ENCODE measurements at places on chromosomes 6 and 20.

GRCh38 chr6:130162421-130162820, 60.3 kb downstream of the SAMD3 start:
- DNase-seq: no peak

DNA sequence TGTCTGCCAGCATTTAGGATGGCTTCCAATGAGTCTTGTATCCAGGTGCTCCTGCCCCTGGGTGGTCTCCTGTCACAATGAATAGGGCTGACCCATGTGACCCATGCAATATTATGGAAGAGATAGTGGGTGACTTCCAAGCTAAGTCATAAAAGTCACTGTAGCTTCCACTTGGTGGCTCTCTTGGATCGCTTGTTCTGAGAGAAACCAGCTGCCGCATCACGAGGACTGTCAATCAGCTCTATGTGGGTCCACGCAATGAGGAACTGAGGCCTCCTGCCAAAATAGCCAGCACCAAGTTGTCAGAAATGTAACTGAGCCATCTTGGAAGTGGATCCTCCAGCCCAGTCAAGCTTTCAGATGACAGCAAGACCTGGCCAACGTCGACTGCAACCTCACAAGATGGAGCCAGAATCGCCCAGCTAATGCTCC, 14.9 kb upstream of the MATN4 start:
- DNase-seq: no peak

- no peak for DNase-seq
These were observed 1.9 kb downstream of the EBF4 start for GRCh38 chr20:2694519-2694918.

DNA sequence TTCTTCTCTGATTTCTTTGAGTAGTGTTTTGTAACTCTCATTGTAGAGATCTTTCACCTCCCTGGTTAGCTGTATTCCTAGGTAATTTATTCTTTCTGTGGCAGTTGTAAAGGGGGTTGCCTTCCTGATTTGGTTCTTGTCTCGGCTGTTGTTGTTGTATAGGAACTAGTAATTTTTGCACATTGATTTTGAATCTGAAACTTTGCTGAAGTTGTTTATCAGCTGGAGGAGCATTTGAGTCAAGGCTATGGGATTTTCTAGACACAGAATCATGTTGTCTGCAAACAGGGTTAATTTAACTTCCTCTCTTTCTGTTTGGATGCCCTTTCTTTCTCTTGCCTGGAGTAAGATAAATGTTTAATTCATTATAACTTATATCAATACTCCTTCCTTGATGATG, 86.4 kb downstream of the OLIG3 start:
- no peak for DNase-seq

GRCh38 chr6:14292119-14292518, 174.5 kb downstream of the CD83 start:
- no peak for DNase-seq

- no peak for DNase-seq
These were observed 274.1 kb downstream of the HACE1 start for GRCh38 chr6:104585646-104586045.

GRCh38 chr20:31617432-31618104, 12.5 kb downstream of the ID1 start:
- no peak for DNase-seq

DNA sequence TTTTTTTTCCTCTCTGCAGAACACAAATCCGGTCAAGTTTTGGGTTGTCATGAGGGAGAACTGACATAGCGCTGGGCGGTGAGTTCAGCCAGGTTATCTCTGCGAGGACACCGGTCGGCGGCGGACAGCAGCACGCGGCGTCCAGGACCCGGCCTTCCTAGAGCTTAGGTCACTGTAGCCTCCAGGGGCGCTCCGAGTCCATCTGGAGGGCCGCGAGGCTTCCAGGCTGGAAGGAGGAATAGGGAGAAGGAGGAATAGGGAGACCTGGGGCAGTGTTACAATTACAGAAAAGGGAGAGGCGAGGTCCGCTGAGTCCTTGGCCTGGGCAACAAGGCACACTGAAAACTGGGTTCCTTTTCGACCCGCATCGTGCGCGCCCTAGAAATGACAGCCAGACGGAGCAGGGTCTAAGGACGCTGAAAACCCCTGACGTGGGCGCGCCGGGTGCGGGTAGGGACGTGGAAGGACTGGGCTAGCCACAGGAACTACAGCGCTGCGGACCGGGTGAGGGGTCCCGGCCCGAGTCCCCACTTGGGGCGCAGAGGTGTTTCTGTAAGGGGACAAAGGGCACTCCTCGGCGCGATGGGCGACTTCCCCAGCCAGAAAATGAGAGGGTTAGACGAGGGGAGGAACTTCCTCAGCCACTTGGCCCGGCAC, 536 bp upstream of the FNDC1 start:
- DNase-seq: no peak

- DNase-seq: no peak
These were observed 77.2 kb downstream of the OR2B2 start for GRCh38 chr6:27834879-27835549.

GRCh38 chr20:34871966-34872621, 562 bp downstream of the GGT7 start:
- no peak for DNase-seq

DNA sequence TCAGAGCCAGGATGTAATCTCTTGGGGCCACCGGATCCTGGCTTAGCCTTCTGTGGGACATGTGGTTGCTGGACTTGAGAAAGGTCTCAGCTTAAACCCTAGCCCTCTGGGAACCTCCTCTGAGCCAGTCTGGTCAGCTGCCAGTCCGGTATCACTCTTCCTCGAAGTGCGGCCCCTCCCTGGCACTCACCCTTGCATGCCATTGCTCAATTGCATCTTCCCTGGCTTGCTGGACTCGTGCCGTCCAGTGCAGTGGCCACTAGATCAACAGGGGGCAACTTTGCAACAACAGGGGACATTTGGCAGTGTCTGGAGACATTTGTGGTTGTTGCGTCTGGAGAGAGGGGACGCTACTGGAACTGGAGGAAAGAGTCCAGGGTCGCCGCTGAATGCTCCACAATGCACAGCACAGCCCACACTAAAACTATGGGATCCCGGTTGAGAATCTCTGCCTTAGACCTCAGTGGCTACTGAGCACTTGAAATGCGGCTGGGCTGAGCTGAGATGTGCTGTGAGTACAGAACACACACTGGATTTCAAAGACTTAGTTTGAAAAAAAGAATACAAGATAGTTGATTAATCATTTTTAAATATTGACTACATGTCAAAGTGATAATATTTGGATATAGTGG, 152.1 kb downstream of the TFAP2C start:
- DNase-seq: no peak

DNA sequence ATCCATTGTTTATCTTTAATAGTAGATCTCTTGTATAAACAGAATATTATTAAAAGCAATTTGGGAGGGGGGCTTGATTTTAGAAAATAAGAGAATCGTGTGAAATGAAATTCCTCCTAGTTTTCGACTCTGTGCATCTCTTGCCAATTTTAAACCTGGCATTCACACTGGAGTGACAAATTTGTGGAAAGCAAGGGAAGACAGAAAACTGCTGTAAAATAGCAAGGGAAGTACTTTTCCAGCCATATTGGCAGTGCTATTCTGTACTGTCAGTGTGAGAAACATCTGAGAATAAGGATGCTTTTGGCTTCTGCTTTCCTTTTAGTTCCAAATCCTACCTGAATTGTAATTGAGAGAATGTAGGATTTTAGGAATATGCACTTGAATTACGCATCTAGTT, 40.2 kb downstream of the TOP1 start:
- no peak for DNase-seq

DNA sequence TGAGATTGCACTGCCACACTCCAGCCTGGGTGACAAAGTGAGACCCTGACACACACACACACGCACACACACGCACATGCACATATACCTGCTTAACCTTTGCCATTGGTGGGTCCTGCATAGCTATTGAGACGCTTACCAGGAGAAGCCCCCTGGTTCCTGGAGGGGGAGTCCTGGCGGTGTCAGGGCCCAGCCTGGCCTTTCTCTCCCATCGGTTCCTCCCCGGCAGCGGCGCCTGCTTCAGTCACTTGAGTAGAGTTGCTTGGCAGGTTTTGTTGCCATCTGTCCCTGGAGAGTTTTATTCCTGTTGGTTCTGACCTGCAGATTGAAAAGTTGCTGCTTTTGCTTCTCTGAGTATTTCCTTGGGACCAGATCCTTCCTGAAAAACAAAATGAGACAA, 20.6 kb upstream of the FAM209A start:
- DNase-seq: no peak

GRCh38 chr20:46430921-46431712, 24.7 kb upstream of the ELMO2 start:
- no peak for DNase-seq

DNA sequence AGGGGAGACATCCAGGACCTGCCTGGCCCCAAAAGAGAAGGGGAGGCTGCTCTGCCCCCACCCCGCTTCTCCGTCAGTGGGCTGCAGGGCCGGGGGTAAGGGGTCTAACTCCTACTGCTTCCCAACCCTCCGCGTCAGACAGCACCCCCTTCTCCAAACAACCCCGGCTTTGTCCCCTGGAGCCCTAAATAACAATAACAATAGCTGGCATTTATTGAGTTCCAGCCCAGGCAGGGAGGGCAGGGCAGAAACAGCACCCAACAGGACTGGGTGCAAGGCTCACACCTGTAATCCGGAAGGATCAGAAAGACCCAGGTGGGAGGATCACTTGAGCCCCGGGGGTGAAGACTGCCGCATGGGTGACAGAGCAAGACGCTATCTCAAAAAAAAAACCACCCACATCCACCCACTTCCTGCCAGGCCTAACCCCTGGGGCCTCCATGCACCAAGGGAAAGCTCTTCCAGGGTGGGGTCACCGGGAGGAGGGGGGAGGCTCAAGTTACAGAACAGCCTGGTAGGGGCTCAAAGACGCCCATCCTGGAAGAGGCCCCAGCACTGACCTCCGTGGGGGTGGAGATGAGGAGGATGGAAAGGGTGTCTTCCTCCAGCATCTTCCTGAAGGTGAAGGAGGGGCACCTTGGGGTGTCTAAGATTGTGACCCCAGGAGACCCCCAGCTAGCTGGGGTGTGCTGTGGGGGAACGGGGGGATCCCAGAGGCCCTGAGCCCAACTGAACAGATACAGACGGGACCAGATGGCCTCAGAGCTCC, 1.3 kb upstream of the FNDC11 start:
- DNase-seq: no peak

DNA sequence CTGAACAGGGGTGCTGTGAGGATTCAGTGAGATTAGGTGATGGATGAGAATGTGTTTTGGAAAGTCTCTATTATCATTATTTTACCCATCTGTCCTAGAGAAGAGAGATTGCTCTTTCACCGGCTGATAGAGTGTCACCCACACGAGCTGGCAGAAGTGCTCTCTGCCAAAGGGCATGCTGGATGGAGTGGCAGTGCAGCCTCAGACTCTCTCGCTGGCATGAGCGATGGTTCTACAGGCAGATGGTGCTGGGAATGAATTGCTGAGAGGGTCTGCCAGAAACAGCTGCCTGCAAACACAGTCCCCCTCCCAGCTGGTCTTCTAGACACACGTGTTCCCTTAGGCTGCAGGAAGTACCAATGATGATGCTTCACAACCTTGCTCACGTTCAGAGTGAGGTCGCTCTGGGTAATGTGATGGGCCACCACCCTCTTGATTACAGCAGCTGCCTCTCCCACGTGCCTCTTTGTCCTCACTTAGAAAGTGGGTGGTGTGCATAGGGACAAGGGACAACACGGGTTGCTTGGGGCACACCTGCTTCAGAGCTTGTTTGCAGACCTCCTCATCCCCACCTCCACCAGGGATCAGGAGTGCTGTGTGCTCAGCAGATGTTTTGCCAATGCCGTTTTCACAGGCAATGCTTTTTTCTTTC, 84.7 kb downstream of the FOXA2 start:
- DNase-seq: no peak

DNA sequence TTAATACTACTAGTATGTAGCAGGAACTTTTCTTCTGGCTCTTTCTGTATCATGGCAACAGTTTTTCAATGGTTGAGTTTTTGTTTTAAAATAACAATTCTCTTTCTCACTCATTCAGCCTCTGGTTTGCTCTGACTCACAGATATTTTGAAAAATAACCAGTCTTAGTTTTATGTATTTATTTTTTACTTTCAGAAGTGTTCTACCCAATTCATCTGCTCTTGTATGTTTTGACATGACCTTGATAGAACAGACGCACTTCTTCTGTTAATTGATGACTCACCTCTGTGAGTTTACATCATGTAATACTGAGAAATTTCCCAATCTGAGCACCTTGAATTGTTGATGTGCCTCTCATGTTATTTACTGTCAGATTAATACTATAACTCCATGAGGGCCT, 178.9 kb downstream of the SASH1 start:
- DNase-seq: no peak

DNA sequence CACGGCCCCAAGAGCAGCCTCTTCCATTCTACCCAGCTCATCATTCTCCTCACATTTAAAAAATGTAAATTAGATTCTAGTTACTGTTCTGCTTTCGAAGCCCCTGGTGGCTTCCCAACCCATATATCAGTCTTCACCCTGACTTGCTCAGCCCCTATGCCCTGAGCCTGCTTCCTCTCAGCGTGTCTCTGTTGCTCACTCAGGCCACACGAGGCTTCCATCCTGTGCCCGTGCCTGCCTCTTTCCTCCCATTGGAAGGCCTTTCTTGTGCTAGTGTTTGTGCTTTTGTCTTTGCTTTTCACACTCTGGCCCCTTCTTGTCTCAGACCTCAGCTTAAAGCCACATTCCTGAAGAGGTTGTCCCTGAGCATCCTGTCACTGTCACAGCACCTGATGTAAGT, 78.1 kb downstream of the AFDN start:
- DNase-seq: no peak

GRCh38 chr6:154522576-154522975, 12.1 kb upstream of the CNKSR3 start:
- no peak for DNase-seq

- no peak for DNase-seq
These were observed 31.6 kb downstream of the GJA10 start for GRCh38 chr6:89925826-89926225.

GRCh38 chr6:5125152-5126006, 40.2 kb downstream of the PPP1R3G start:
- no peak for DNase-seq

- DNase-seq: no peak
These were observed 3.0 kb upstream of the LINC00237 start for GRCh38 chr20:21109144-21109543.

DNA sequence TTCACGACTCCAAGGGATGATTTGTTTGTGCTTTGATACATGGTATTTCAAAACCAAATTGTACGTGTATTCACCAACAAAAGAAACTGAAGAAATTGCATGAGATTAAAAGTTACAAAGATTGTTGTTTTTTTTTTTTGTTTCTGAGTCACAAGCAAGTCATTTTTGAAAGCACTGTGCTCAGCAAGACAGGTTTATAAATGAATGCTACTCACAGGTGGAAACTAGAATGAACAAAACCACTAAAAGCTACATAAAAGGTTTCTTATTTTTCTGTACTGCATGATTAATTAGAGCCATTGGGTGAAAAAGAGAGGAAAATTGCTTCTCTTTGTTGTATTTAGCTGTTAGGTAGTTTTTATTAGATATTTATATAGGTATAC, 90.2 kb upstream of the RIPOR2 start:
- DNase-seq: no peak

DNA sequence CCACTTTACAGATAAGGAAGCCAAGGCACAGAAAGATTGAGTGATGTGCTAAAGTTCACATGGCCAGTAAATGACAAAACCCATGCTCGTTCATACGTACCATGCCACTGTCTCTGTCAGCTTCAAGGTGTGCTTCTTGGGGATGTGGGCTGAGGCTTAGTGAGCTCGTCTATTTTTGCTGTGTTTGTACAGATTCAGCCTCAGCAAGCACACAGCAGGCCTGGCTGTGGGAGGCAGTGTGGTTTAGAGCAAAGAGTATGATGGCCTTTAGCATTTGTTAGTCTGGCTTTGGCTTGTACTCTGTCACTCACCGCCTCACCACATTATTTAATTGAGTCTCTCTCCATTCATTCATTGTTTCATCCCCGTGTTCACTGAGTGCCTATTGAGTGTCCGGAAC, 55.3 kb downstream of the BMP6 start:
- DNase-seq: no peak

All from stimulated activated CD8-positive, alpha-beta memory T cell treated with anti-CD3 and anti-CD28 coated beads, Interleukin-4, amount 100 ng/mL, for 1 hour (primary cell).